ENCODE measurements at places on chromosomes 3 and 15. TPM values are rescaled to one million over a fixed set of nuclear protein-coding genes. Genes with fewer than 3 reads are reported as not detected.

GRCh38 chr3:118544458-118544857 is 490.2 kb downstream of the IGSF11 start:
- DNase-seq = no peak

- no peak for DNase-seq
Measured at GRCh38 chr3:184602372-184603150, 41.0 kb downstream of the EPHB3 start.

The SGO1 gene
- 0.99 TPM for total RNA-seq

The EOMES gene
- total RNA-seq = not detected

DNA sequence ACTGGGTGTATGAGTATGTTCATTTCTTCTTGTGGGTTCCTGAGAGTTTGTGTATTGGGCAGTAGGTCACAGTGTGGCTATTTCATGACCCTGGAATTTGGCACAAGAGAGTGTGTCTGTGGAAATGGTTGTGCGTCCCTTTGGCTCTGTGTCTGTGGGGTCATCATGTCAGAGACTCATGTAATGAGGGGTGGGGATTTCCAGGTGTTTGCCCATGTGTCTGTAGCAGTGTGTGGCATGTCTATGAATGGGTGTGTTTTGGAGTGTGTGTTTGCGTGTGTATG is 1.3 kb upstream of the GATA2 start:
- DNase-seq = no peak

The TBL1XR1 gene
- total RNA-seq = 103 TPM

DNA sequence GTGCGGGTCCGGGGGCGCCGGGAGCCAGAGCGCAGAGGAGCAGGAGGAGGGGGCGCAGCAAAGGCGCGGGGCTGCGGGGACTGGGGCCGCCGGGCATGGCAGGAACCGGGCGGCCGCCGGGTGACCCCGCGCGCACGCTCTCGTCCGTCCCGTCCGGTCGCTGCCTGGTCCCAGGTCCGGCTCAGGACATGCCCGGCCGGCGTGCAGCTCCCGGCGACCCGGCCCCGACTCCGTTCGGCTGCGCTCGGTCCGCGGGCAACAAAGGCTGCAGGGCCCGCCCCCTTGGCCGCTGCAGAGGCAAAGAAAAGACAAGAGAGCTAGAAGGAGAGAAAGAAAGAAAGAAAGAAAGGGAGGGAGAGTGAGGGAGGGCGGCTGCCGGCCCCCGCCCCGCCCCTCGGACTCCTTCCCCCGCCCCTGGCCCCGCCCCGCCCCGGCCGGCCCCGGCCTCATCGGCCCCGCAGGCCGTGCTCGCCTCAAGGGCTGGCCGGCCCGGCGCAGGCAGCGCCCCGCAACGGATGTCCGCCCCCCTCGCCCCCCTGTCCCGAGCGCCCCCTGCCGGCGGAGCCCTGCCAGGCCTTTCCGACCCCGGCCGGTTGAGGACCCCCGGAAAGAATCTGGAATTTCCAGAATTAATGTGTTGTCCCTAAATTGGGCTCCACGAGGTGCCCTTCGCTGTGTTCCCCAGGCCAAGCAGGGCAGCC is at the start of gene ADAMTS7:
Gene ADAMTS7, minus strand, starts transcription at position 341 of the 701 bp plus-strand sequence. Its CDS starts 244 bp downstream, at position 97.
- peak; percentile 75 for DNase-seq

GRCh38 chr3:159875116-159875515 is 113.5 kb upstream of the IL12A start:
- DNase-seq = no peak

DNA sequence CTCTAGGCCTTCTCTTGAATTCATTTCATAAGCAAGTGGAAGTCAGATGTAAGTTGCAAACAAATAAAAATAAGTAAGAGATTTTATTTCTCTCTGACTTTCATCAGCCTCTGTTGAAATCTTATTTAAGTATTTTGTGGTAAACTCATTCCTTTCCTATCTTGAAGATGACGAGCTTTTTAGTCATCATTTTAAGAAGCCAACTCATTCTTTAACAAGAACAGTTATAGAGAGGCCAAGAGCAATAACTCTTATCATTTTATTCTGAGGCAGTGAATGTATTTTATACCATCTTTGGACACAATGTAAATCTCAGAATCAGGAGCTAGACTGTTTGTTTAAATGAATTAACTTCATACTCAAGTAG is 147.5 kb upstream of the MBNL1 start:
- DNase-seq = peak; percentile 42

The CHL1 gene
- not detected for total RNA-seq

DNA sequence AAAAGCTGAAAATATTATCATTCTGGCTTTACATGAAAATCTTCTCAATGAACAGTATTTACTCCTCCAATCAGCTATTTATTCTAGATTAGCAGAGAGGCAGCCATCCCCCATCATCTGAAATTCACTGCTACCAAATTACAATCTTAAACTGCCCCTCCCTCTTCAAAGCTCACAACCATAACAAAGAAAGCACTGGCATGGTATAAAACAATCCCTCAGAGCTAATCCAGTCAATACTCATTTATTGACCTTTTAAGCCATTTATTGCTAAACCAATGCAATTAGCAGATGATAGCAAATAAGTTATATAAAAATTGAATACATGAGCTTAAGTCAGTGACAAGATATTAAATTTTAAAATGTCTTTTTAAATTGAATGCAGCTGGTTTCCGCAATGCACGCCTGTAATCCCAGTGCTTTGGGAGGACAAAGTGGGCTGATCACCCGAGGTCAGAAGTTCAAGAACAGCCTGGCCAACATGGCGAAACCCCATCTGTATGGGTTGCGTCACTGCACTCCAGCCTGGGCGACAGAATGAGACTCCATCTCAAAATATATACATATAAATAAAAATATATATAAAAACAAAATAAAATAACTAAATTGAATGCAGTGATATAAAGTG is 12.1 kb downstream of the SLC4A7 start:
- no peak for DNase-seq

DNA sequence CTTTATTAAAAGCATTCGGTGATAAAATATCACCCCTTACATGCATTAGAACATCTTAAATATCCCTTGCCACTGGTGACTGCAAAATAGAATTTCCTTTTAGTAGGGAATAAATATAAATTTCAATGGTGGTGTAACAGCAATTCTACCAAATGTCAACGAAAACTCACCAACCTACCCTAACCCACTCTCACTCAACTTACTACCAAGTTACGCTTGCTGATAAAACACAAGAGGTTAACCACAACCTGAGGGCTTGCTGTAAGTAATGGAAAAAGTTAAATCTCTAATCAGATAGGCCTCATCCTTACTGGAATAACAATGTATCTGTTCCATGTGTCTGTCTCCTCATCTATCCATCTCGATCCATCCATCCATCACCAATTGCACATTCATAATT is 274.7 kb downstream of the FOXP1 start:
- no peak for DNase-seq

GRCh38 chr3:11010426-11011165 is 18.0 kb downstream of the SLC6A1 start:
- DNase-seq = no peak

The TRH gene
- total RNA-seq = not detected

DNA sequence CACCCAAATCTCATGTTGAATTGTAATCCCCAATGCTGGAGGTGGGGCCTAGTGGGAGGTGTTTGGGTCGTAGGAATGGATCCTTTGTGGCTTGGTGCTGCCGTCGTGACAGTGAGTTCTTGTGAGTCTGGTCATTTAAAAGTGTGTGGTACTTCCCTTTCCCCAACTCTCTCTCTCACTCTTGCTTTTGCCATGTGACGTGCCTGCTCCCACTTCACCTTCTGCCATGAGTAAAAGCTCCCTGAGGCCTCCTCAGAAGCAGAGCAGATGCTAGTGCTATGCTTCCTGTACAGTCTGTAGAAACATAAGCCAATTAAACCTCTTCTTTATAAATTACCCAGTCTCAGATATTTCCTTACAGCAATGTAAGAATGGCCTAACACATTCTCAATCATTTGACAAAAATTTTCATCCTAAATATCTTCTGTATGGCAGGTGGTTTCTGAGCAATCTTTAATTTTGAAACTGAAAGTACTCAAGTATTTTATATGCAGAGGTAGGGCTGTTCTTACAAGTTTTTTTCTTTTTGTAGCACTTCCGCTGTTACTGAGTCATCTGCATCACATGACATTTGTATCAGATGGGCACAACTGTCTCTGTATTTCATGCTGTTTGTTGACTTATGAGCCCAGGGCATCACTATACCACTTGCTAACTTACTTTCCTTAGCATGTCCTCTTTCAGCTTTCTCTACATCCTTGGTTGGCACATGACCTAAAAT is 8.8 kb downstream of the RPL39L start:
- DNase-seq = peak; percentile 82

DNA sequence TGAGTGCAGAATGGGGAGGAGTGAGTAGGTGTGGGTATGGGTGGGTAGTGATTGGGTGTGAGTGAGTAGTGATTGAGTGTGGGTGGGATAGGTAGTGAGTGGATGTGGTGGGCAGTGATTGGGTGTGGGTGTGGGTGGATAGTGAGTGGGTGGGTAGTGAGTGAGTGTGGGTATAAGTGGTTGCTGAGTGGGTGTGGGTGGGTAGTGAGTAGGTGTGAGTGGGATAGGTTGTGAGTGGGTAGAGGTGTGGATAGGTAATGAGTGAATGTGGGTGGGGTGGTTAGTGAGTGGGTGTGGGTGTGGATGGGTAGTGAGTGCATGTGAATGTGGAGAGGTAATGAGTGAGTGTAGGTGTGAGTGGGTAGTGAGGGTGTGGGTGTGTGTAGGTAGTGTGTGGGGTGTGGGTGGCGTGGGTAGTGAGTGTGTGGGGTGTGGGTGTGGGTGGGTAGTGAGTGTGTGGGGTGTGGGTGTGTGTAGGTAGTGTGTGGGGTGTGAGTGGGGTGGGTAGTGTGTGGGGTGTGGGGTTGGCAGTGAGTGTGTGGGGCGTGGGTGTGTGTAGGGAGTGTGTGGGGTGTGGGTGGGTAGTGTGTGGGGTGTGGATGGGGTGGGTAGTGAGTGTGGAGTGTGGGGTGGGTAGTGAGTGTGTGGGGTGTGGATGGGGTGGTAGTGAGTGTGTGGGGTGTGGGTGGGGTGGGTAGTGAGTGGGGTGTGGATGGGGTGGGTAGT is 5.3 kb downstream of the MINAR1 start:
- DNase-seq = no peak

The ADCY5 gene
- total RNA-seq = under 0.01 TPM

DNA sequence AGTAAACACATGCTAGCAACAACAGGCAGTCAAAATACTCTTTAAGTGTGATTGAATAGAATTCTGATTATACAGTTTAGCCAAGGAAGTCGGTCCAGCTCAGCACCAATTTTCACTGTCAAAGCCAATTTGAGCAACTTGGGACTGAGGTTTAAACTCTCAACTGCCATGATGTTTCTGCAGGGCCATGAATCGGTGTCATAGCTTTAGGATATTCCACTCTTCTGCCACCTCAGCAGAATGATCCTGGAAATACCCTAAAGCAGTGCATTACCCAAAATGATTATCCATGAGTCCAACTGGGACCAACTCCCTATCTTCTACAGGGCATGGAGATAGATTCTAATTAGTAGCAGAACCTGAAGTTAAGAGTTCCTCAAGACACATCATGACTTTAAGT is 262.4 kb downstream of the RORA start:
- no peak for DNase-seq

The FEZF2 gene
- not detected for total RNA-seq

- no peak for DNase-seq
Measured at GRCh38 chr3:185764980-185765370, 59.9 kb downstream of the IGF2BP2 start.

- no peak for DNase-seq
Measured at GRCh38 chr3:183015185-183015584, 34.8 kb upstream of the DCUN1D1 start.

- DNase-seq = peak; percentile 96
Measured at GRCh38 chr15:56918046-56918938, at the start of gene TCF12. Gene TCF12, plus strand, starts transcription at chr15:56918644. Its CDS starts 1,270 bp downstream, at chr15:56919914.

- no peak for DNase-seq
Measured at GRCh38 chr3:71659864-71660591, 65.2 kb downstream of the EIF4E3 start.

The ROBO1 gene
- 1.1 TPM for total RNA-seq

The SEMA3F gene
- 16.1 TPM for total RNA-seq

The SLC2A2 gene
- not detected for total RNA-seq

- DNase-seq = no peak
Measured at GRCh38 chr3:182052332-182052731, 340.6 kb downstream of the SOX2 start.

Data from lung microvascular endothelial cell (primary cell).